ENCODE measurements at places on chromosomes 2 and 18.

DNA sequence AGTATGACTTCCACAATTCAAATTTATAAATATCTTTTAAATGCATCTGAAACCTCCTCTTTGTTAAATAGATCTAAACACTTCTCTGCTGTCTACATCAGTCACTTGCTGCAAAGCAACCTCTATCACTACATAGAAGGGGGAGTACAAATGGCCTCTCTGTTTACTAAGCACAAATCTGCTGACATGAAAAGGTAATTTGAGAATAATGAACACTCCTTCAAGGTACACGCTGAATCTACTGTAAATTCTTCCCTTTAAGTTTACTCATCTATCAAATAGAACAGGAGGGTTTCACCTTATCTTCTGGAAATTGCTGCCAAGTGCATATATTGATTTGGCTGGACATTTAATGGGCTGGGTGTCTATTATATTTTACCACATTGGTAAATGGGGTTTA, 879.6 kb downstream of the SUCLG1 start:
- no peak for DNase-seq

DNA sequence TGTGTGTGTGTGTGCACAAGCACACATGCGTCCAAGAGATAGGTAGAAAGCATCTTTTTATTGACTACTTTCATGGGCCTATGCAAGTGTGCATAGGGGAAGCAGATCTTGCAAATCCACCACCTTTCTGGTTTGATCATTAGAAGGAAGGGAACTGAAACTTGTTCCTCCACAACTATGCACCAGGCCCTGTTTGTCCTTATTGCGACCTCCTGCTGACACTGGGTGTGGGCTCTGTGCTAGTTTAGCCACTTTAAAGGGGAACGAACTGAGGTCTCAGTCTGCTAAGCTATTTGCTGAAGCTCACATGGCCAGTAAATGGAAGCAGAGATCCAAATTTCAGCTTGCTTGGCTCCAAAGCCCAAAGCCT, 32.1 kb upstream of the INSIG2 start:
- DNase-seq: no peak

DNA sequence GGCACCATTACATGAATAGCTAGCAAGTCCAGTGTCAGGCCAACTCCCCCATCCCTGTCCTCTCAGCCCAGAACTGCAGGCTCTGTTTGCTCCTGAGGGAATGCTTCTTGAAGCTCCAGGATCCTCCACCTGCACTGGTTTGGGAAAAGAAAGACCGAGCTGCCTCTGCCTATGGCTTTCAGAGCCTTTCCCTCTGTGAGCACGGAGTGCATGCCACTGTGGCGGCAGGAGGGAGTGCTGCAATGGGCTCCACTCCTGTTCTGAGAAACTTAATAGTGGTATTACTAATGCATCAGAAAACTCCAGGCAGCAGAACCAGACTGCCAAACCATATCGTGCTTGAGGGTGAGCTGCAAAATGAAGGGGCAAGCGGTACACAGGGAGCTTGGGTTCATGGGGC, 271.8 kb downstream of the SRBD1 start:
- no peak for DNase-seq

DNA sequence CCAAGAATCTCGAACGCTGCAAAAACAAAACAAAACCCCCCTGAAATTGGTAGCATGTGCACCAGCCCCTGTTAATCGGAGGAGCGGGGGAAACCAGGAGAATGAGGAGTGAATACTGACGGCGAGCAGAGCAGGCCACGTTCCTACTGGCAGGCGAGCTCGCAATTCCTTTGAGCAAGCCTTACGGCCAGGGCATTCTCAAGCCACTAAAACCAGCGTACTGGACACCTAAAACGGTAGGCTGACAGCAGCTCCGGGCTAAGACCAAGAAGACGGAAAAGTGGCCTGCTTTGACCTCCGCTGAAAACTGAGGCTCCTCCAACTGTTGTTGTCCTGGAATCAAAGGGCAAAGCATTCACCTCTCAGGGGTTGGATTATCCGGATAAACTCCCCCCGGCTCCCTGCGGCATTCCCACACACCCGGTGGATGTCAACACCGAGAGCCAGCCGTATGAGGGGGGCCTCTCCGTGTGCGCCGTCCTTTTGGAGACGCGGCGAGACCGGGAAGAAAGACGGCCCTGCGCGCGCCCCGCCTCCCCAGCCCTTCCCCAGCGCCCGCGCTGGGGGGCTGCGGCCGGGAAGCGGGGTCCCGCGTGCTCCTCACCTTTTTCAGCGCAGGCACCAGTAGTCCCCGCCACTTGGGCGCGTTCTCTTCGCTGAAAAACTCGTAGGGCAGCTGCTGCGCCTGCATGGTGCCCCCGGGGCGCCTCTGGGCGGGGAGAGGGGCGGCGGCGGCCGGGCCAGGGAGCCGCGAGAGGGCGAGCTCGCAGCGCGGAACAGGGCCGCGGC, 925 bp downstream of the SOS1 start:
- DNase-seq: peak; percentile 24

GRCh38 chr2:377414-377813, 89.5 kb upstream of the ALKAL2 start:
- DNase-seq: no peak

DNA sequence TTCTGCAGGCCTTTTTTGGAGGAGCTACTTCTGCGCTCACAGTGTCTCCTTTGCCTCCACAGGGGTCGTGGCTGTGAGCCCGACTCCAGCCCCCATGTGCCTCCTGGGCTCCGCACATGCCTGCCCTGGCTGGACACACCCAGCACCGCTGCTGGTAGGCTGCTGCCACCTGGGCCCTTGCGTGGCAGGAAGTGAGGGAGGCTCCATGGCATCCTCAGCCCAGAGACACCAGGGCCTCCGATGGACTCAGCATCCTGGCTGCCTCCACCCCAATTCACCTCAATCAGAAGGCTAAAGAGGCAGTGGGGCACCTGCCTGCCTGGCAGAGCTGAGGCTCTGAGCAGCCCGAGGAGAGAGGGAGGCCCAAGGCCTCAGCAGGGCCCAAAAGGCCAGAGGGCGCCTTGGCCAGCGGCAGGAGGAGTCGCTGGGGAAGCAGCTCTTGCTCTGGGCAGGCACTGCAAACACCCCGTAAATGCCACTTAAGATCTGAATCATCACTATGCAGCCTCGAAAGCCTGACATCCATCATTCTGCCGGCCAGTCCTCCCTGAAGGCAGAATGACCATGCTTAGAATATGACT, 68.3 kb upstream of the OTOS start:
- DNase-seq: no peak

- no peak for DNase-seq
Observed at GRCh38 chr2:24380820-24381219, 20.5 kb upstream of the ITSN2 start.

DNA sequence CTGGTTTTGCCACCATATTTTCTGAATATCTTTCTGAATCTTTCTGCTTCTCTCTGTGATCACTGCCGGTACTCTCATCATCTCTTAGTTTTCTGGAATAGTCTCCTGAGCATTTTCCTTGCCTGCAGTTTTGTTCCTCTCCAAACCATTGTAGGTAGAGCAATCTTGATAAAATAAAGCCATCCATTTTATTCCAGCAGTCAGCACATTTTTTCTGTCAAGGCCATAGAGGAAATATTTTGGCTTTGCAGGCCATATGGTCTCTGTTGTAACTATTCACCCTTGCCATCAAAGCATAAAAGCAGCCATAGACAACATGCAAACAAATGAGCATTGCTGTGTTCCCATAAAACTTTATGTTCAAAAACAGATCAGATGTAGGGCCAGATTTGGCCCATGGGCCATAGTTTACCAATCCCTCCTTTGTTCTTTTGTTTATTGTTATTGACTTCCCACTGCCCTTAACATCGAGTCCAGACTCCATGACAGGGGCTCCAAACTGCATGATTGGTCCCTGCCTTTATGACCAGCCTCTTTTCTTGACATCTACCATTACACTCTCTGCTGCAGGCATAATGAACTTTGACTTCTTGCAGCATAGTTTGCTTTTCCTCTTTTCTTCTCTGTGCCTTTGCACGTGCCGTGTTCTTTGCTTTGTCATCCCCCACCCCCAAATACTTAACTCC, 29.8 kb downstream of the TMEM87B start:
- DNase-seq: no peak

GRCh38 chr18:43029414-43029813, 86.1 kb downstream of the RIT2 start:
- DNase-seq: no peak
